ENCODE measurements at places on chromosomes 2 and 18. TPM values are rescaled to one million over a fixed set of nuclear protein-coding genes. Genes with fewer than 3 reads are reported as not detected.

Gene APCDD1
- 171 TPM for total RNA-seq

Gene ABCG8
- not detected for total RNA-seq

Gene ITGB6
- total RNA-seq, result not detected

Gene CFAP210
- 0.32 TPM for total RNA-seq

Gene SIGLEC15
- not detected for total RNA-seq

Gene VWC2L
- 0.15 TPM for total RNA-seq

- peaks cover 6% of the 10 kb centered on the region for H3K27me3 ChIP-seq
- H3K4me1 ChIP-seq, result peaks cover 12% of the 10 kb centered on the region
- no peaks in the 10 kb centered on the region for H3K36me3 ChIP-seq
Measured at GRCh38 chr2:28639836-28640235, 111.8 kb upstream of the PPP1CB start.

- no peaks in the 10 kb centered on the region for H3K4me1 ChIP-seq
- no peak for DNase-seq
- no peak overlapping the region for H3K27ac ChIP-seq
Measured at GRCh38 chr2:120511947-120512710, 166.2 kb downstream of the INHBB start.

DNA sequence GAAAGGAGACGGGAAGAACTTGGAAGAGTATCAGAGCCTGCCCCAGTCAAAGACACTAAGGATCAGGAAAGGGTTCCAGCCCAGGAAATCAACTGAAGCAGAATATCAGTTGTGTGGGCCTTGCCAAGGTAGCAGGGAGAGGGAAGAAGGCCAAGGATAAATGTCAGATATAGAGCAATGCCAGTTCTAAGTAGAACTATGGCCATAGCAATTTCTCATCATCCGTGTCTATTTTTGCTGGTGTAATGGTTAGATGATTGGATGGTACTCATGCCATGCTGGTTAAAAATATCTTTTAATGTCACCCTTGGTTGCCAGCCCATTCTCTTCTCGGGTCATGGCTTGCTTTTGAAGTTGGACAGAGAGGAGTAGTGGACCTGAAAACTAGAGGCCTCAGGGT lies 41.9 kb downstream of the MAIP1 start:
- H3K36me3 ChIP-seq, result no peaks in the 10 kb centered on the region
- H3K27ac ChIP-seq, result no peak overlapping the region
- DNase-seq, result no peak
- H3K4me1 ChIP-seq, result no peaks in the 10 kb centered on the region
- peaks cover 1% of the 10 kb centered on the region for H3K27me3 ChIP-seq

GRCh38 chr2:70078384-70078783 lies 8.9 kb upstream of the PCBP1 start:
- no peak for DNase-seq
- no peaks in the 10 kb centered on the region for H3K4me1 ChIP-seq
- H3K4me3 ChIP-seq, result no peak overlapping the region
- H3K36me3 ChIP-seq, result no peaks in the 10 kb centered on the region
- H3K27ac ChIP-seq, result no peak overlapping the region
- no peaks in the 10 kb centered on the region for H3K27me3 ChIP-seq

DNA sequence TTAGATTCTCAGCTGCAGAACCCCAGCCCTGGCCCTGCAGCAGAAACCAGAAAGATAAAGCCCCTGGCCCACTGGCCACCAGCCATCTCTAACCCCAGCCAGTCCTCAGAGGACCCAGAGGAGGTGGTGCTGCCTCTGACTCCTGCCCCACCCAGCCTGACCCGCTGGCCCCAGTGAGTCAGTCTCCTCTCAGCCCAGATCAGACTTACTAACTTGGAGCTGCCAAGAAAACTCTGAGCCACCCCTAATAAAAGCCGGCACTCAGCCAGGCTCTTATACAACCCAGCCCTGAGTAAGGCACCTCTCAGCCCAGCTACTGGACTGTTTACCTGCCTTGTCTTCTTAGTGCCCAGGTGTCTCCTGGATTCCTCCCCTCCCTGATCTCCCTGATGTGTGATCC lies 2.0 kb downstream of the SLC14A2 start:
- DNase-seq, result no peak
- H3K4me3 ChIP-seq, result no peak overlapping the region
- H3K27me3 ChIP-seq, result no peaks in the 10 kb centered on the region
- no peaks in the 10 kb centered on the region for H3K36me3 ChIP-seq

DNA sequence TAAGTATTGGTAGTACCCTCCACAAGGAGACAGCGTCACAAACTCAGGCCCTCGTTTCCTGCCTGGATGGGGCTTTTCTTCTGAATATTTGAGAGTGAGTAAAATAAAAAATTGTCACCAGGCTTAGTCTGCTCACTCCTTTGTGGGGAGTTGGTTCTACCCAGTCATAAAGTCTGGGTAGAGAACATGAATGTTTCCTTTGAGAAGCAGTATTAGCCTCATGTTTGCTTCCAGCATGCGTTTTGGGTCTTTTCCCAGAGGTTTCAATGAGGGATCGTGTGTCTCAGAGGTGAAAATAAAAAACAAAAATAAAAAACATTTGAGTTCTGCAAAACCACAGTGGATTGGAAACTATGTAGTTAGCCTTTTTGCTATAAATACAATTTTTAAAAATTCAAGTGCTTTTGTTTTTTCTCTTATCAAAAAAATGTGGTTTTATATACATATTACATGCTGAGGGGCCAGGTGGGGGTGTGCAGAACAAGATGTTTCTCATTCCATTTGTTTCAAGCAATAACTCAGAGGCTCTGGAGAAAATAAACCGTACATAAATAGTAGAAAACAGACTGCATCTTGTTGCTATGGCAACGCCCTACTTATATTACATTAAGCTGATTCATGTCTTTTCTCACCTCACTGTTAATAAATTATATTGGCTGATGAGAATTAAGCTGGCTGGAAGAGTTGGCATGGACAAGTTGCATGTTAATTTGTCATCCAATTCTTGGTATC lies 225.4 kb upstream of the FBXO11 start:
- H3K27me3 ChIP-seq, result no peaks in the 10 kb centered on the region
- no peak for DNase-seq
- H3K4me3 ChIP-seq, result no peak overlapping the region
- H3K27ac ChIP-seq, result no peak overlapping the region

- peaks cover 2% of the 10 kb centered on the region for H3K4me1 ChIP-seq
- no peak overlapping the region for H3K4me3 ChIP-seq
- no peak overlapping the region for H3K27ac ChIP-seq
- H3K36me3 ChIP-seq, result no peaks in the 10 kb centered on the region
Measured at GRCh38 chr2:30305235-30305634, 73.9 kb downstream of the LBH start.

DNA sequence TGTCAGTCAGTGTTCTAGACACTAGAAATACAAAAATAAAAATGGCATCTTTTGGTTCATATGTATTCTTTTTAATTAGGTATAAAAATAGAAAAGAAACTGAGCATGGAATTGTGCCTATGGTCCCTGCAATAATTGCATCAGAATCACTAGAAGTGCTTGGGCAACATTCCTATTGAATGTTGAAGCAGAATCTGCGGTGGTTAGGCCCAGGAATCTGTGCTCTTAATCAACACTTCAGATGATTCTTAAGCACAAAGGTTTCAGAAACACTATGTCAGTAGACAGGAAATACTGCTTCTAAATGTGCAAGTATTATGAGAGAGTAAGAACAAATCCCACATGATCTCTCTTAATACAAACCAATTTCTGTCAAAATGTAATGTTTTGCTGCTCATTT lies 20.3 kb upstream of the RBBP8 start:
- no peak overlapping the region for H3K4me3 ChIP-seq
- no peaks in the 10 kb centered on the region for H3K27me3 ChIP-seq
- H3K36me3 ChIP-seq, result no peaks in the 10 kb centered on the region
- no peak overlapping the region for H3K27ac ChIP-seq

DNA sequence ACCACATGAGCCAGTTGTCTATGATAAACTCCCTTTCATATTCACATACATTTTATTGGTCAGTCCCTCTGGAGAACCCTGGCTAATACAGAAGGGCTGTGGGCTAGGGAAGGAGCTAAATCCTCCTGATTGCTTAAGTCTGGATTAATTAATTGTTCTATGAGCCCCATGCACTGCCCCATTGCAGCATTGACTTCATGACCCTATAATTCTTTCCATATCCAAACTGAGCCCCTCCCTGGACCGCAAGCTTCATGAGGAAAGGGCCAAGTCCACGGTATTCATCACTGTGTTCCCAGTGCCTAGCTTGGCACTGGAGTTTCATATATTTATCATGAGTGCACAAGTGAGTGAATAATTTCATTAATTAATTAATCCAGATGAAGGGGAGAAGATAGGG lies 124.0 kb downstream of the MBD2 start:
- no peak overlapping the region for H3K4me3 ChIP-seq
- no peak for DNase-seq
- peak overlapping the region; percentile 28 for H3K27ac ChIP-seq
- H3K27me3 ChIP-seq, result peaks cover 4% of the 10 kb centered on the region

DNA sequence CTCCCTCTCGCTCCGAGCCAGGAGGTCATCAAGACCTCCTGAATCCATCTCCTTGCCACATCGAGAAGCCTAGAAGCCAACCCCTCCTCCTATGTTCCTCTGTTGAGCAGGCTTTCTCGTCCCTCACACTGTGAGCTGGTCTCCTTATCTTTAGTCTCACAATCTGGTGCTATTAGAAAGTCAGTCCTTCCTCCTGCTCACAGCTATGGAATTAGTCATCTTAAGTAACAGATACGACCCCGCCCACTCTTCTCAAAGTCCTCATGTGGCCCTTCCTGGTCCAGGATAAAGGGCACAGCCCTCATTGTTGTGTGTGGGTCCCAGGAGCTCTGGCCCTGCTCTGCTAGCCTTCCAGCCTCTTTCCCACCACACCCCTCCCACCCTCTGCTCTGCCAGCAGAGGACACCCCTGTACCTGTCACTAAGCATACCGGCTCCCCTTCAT lies 41.4 kb upstream of the TRIB2 start:
- no peak for DNase-seq

GRCh38 chr2:173943738-173944137 lies 21.4 kb downstream of the SP3 start:
- no peak overlapping the region for H3K4me3 ChIP-seq
- no peak for DNase-seq
- peaks cover 8% of the 10 kb centered on the region for H3K4me1 ChIP-seq
- H3K36me3 ChIP-seq, result no peaks in the 10 kb centered on the region
- no peaks in the 10 kb centered on the region for H3K27me3 ChIP-seq

- no peak for DNase-seq
- no peaks in the 10 kb centered on the region for H3K27me3 ChIP-seq
- H3K36me3 ChIP-seq, result no peaks in the 10 kb centered on the region
- H3K4me1 ChIP-seq, result no peaks in the 10 kb centered on the region
- no peak overlapping the region for H3K27ac ChIP-seq
Measured at GRCh38 chr18:28786926-28787325, 610.0 kb upstream of the CDH2 start.

DNA sequence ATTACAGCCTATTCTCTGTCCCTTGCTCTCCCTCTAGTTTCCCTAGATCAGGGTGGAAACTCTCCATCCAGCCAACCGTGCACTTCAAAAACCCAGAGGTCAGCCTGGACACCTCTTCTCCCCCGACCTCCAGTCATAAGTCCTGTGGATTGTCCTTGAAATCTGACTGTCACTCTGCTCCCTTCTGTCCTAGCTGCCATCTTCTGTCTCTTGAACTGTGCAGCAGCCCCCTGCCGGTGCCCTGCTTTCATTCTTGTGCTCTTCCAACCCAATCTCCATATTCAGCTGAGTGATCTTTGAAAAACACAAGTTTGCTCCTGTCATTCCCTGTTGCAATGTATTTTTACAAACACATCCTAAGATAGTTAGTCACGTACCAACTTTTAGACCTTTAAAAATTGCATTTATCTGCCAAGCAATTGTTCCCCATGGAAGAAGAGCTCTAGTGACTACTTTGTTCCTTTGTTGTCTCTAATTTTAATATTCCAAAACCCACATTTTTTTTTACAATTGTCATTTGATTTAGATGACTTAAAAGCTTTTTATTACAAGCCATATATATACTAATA lies 254.3 kb downstream of the CAMKMT start:
- peaks cover 9% of the 10 kb centered on the region for H3K4me1 ChIP-seq
- DNase-seq, result no peak
- H3K4me3 ChIP-seq, result no peak overlapping the region
- H3K27ac ChIP-seq, result no peak overlapping the region
- H3K36me3 ChIP-seq, result no peaks in the 10 kb centered on the region

All from glutamatergic neuron (in vitro differentiated cells).